Small intestine (tissue), 16 donors: ENCODE measurements at places on chromosomes 13 and 19.

DNA sequence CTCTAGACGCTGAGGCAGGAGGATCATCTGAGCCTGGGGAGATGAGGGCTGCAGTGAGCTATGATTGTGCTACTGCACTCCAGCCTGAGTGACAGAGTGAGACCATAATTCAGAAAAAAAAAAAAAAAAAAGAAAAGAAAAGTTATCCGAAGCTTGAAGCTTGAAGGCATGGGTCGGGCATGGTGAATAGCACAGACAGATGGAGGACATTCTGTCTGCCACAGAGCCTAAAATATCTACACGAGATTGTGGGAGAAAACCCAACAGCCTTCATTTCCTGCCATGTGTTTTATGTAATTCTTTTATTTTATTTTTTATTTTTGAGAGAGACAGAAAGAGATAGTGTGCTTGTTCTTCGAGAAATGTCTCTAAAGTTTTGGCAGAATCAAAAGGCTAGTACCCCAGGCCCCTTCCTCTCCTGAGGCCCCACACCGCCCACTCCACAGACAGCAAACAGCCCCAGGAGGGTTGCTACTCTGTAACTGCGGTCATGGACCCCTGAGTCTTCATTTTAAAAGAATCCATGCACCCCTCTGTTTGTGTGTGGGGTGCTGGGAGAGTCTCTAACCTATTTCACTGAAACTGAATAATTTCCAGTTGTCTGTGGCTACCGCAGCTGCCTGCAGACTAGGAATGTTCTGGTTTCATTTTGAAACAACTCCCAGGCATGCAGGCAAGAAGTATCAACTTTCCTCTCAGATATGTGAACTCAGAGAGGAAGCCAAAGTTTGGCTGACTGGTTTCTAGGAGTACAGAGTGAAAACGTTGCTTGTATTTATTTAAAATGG is 38.4 kb upstream of the RCBTB2 start:
- no peak for DNase-seq

GRCh38 chr13:50494138-50494537 is 349.4 kb downstream of the DLEU7 start:
- DNase-seq: no peak

DNA sequence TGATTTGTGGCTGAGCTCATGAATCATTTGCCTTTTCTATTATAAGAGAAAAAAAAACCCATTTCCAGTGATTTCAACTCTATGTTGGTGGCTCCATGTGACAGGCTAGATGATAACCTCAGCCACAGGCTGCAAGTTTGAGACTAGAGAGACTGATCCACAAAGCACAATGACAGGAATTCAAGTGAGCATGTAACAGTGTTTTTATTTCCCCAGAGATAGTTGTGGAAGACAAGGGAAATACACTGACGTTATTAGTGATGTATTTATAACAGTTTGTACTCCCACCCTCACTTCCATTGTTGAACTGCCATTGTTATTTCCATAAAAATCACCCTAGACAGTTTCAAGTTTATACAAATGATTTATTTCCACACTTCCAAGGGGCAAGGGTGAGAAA is 27.9 kb upstream of the EDNRB start:
- no peak for DNase-seq

DNA sequence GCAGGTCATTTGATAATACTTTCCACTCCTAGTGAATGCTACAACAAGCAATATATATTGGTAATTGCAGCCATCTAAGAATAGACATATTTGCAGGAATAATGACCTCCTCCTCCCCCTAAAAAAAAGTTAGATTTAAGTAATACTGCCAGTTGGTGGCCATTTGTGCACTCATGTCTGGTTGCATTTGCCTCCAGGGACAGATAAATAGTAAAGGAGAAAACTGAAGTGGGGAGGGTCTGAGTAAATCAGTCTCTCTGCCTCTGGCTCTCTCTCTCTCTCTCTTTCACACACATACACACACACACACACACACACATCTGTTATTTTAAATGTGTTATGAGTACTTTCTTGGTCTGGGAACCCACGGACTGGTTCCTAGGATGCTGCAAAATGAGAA is 125.5 kb upstream of the UQCRFS1 start:
- no peak for DNase-seq

DNA sequence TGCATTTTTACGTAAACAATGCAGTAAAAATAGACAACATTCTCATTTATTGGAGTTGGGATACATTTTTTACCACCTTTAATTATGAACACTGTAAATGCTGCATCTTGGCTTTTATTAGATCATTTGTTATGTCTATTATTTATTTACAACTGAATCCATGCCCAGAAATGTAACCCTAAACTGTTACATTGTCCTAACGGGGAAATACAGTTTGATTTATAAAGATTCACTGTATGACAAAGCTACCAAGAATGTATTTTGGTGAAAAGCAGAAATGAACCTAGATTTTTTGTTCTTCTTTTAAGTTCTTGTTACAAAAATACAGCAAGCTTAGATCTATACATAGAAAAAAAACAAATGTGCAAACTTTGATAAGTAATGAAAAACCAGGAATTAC is 1.1 kb downstream of the METTL21C start:
- no peak for DNase-seq

DNA sequence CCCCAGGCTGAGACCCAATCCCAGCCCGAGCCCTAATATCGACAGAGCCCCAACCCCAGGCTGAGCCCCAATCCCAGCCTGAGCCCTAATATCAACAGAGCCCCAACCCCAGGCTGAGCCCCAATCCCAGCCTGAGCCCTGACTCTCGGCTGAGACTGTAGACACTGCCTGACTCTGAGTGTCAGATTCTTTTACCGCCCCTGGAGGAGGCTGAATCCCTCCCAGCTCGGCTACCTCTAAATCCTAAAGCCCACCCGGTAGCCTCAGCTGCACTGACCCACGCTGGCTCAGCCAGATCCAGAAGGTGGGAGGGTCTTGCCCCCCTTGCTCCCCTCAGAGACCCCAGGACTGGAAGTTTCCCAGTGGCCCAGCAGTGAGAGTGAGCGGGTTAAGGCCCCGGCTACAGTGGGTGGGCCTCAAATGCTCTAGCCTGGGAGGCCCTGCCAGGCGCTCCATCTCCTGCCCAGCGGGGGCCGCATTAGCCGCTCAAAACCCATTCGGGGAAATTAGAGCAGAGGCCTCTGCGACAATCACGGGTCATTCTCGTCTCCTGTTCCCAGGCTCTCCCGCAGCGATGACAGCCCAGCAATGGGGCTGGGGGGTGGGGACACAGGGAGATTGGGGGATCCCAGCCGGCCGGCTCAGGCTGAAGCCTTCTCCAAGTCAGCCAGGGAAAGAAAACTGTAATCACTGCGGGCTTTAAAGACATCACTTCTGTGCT is 43.8 kb downstream of the ZNRF4 start:
- DNase-seq: no peak

DNA sequence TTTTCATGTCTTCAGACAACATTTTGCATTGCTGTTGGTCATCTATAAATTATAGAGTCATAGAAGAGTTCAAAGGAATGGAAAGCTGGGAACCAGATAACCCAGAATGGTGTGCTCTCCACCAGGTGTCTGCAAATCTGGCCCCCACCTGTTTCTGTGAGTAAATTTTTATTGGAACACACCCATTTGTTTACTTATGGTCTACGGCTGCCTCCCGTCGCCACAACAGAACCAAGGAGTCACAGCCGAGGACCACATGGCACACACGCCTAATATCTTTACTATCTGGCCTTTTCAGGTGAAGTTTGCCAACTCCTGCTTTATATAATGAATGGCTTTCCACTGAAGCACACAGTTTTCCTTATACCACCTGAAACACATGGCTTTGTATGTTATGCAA is 58.2 kb downstream of the EFNB2 start:
- DNase-seq: peak; percentile 60

DNA sequence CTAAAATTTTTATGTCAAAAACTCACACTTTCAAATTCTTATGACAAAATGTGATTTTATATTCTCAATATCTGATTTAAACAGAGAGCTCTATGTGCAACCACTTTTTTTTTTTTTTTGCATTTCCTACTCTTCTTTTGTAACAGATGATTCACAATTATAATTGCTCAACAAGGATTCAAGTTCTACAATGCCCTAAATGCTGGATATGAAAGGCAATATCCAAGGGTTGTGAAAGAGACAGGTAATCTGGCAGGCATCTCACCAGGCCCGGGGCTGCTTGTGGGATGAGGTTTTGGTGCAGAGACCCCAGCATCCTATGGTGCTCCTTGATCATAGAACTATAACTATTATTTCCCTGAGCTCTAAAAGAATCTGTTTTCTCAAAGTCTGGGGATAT is 363.6 kb upstream of the NBEA start:
- no peak for DNase-seq
